ENCODE measurements at places on chromosomes 1 and 21.
A peak's percentile ranks its signal among the peaks of the same experiment; 100 is the strongest.

DNA sequence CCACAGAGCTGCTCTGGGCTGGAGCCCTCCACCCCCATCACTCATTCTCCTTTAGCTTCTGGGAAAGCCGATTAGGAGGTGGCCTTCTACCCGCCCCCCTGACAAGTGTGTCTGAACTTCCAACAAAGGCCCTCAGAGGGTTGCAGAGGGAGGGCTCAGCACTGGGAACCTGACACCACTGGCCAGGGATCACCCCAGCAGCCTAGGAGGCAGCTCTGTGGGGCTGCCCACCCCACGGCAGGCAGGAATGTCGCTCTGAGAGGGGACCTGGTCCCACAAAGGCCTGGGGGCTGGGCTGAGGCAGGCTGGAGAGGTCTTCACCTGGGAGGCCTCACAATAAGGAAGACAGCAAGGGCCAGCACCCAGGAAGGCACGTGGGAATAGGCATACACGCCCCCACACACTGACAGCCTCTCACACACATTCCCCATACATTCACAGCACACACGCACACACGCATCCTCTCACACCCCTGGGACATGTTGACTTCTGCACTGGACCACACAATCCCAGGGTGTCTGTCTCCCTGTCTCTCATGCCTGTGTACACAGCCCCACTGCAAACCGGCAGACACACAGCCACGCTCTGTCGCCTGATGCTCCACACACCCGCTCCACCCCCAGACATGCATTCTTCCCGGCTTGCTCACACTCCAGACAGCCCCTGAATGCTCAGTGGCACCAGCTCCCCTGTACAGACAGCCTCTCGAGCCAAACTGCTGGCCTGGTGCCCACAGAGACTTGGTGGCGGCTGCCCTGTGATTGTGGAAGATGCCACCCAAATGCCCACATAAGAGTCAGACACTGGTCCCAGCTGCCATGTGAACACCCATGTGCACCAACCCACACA, 30.7 kb downstream of the DMBX1 start:
- no peak for DNase-seq

DNA sequence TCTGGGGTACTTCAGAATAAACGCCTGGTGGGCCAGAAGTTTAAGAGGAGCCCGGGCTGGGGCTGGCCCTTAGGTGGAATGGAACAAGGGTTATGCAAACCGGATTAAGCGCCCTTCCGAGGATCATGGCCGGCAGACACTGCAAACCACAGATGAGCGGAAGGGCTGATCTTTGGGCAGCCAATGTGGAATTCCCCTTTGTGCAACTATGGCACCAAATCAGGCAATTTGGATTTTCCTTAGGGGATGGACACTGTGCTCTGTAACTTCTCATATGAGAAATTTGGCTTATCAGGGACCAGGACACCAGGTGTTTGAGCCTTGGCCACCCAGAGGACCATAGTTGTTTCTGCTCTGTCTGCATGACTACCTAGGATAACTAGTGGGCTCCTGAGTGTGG, 5.7 kb upstream of the IL10 start:
- DNase-seq: no peak

DNA sequence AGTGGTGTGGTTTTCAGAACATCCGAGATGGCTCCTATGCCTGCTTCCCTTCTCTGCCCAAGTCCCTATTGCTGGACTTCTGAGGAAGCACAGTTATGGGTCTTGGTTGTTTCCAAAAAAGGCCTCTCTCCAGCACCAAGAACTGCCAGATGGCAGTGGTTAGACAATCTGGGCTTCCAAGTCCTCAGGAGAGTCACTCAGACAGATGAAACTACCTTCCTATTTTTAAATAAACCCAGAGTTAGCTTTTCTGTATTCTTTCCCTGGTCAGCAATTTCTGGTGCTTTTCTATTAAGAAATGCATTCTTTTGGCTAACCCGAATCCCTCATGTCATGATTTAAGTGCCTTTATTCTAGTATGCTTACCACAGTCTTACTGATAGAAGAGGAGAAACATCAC, 245.9 kb downstream of the PRDM2 start:
- no peak for DNase-seq

- DNase-seq: no peak
Measured at GRCh38 chr1:24295535-24295934, 23.6 kb upstream of the GRHL3 start.

- no peak for DNase-seq
Measured at GRCh38 chr21:41763996-41764395, 2.9 kb downstream of the RIPK4 start.

DNA sequence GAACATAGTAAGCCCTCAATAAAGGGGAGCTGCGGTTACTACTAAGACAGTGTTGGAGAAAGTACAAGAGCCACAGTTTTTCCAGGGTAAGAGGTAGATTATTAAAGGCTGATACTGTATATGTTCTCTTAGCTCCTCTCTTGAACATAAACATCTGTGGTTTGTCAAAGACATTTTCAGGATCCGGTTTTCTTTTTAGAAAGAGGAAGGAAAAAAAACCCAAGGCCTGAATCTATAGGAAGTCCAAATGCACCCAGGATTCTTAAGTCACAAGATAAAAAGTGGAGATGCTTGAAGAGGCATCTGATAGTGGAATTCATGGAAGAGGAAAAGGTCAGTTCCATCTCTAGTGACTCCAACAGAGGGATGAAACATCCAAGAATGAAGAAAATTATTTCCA, 24.6 kb upstream of the SLC45A3 start:
- no peak for DNase-seq

GRCh38 chr21:45867671-45868081, 113.9 kb upstream of the COL6A1 start:
- DNase-seq: no peak

DNA sequence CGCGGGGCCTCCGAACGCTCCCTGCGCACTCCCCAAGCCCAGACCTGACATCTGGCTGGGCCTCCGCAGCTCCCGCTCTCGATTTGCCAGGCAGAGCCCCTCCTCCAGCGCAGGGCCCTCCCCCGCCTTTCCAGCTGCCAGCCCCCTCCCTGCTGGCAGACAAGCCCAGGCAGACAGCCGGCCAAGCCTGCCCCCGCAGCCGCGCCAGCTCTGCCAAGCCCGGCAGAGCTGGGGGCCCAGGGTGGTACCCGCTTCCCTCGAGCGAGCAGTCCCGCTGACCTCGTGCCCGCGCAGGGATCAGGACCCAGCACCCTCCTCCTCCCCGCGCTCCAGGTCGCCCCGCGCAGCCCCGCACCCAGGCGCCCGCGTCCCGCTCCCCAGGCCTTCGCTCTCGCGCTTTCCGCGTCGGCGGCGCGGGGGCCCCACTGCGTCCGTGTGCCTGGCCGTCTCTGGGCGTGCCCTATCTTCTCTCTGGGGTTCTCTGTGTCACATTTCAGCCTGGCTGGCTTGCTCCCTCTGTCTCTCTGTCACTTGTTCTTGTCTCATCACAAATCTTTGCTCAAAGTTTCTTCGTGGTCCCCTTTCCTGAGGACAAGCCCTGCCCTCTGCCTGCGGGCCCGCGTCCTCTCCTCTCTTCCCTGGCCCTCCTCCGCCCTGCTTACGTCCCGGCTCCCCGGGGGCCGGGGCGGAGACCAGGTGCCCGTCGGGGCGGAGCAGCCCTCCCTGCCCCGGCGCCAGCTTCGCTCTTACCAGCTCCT, 580 bp downstream of the INKA2 start:
- peak; percentile 34 for DNase-seq

GRCh38 chr1:91148641-91149069, 126.8 kb upstream of the ZNF644 start:
- DNase-seq: no peak

DNA sequence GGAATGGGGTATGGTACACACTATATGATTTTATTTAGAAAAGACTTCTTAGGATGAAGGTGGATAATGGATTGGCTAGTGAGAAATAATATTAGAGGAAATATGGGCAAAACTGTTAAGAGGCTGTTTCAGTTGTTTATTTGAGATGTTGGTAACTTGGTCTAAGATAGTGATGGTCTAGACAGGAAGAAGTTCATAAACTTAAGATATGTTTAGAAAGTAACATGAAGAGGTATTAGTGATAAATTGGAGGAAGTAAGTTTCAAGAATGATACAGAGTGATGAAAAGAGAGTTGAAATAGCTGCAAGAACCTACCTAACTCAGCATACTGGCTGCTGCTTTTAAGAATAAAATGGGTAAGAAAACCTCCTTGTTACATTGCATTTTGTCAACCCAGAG, 9.2 kb upstream of the PTPRC start:
- DNase-seq: no peak

DNA sequence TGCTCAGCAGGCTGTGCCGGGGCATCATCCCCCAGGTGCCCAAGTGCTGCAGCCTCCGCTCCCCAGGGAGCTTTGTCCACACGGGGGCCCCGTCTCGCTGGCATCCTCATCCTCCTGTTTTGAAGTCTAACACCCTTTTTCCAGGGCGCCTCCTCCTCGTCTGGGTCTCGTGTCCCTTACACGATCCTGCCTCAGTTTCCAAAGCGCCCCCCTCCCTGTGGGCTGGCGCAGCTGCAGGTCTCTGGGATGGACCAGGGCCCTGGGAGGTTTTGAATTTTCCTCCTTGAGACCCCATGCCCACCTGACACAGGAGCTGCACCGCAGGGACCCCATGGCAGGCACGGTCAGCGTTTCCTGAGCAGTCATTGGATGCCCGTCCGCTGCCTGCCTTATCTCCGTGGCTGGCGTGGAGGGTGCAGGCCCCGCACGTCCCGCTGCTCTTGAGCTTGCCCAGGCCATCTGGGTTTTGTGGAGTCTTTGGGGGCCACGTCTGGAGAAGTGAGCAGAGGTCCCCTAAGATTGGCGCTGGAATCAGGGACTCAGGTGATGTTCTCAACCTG, 37.4 kb upstream of the DIP2A start:
- no peak for DNase-seq

- DNase-seq: no peak
Measured at GRCh38 chr1:153141377-153141776, 9.3 kb downstream of the SPRR2G start.

- DNase-seq: no peak
Measured at GRCh38 chr21:44525391-44526095, 14.5 kb downstream of the KRTAP10-1 start.

DNA sequence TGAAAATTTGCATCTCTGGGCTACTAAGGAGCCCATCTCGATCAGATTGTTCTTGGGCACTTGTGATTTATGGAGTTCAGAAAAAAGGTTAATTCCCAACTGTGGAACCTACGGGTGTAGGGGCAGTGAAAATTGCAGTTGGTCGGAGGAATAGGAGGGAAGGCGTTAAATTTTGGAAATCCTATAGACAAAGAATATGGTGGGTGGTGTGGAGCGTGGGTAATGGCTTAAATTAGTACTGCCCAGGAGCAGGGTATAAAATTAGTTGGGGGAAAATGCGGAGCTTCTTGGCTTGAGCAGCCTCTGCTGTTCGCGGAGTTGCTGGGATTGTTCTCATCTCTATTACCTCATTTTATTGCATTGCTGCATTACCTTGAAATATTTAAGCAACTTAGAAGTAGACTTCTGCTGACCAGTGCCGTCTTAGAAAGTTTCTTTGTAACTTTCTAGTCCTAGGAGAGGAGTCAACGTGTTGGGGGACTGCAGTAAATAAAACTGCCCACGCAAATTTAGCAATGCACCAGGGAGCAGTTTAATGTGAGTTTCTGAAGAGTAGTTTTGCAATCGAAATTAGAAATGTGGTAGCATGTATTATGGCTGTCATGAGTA, 514 bp downstream of the S1PR1 start:
- DNase-seq: no peak

DNA sequence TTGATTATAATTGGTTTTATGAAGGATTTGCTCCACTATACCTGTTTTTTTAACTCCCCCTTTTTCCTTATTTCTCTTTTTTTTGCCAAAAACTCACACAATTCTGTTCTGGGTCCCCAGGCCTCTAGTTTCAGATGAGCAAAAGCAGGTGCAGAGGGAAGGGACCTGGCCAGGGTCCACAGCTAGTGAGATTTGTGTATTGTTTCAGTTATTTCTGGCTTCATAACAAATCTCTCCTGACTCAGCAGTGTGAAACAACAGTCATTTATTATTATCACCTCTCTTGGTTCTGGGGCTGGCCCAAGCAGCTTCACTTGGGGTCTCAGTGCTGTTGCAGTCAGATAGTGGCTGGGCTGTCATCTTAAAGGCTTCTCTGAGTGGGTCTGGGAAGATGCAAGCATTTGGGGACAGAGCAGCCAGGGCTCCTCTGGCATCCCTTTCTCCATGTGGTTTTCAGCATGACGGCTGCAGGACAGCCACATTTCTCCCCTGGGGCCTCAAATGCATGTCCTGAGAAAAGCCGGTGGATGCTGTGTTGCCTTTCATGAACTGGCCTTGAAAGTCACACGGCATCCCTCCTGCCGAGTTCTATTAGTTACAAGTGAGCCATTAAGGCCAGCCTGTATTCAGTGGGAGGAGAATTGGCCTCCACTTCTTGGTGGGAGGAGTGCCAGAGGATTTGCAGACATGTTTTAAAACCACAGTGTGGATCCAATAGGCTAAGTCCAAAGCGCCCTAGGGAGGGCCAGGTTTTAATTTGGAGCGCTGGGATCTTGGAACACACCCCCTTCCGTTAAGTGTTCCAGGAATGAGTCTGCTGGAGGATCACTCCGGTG, 137.1 kb downstream of the CAMTA1 start:
- DNase-seq: no peak

GRCh38 chr1:246602194-246602593, 35.9 kb downstream of the CNST start:
- DNase-seq: no peak

- DNase-seq: no peak
Measured at GRCh38 chr1:170221031-170221430, 75.3 kb downstream of the NTMT2 start.

GRCh38 chr1:1858382-1859086, 32.4 kb downstream of the GNB1 start:
- peak; percentile 34 for DNase-seq

- no peak for DNase-seq
Measured at GRCh38 chr1:179091691-179092165, 9.9 kb downstream of the TOR3A start.

DNA sequence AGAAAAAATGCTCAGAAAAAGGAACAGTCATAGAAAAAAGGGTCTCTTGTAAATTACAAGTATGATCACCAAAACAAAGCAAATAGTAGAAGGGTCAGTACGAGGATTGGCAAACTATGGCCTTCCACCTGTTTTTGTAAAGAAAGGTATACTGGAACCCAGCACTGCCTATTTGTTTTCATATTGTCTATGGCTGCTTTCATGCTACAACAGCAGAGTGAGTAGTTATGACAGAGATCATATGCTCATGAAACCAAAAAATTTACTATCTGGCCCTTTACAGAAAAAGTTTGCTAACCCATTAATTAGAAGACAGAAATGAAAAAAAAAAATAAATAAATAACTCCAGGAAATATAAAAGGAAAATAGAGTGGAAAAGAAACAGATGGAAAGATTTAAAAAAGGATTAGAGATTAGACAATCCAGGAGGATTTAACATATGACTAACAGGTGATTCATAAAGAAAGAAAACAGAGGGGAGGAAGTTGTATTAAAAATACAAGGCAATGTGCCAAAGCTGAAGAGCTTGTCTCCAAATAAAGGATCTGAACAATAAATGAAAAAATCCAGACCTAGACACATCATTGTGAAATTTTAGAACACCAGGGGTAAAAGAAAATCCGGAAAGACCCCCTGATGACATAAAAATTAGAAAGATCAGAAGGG, 108.5 kb upstream of the SERTAD4 start:
- no peak for DNase-seq

- DNase-seq: no peak
Measured at GRCh38 chr21:43578677-43579303, 80.5 kb downstream of the HSF2BP start.

All from stimulated activated naive CD4-positive, alpha-beta T cell (primary cell).